ENCODE measurements at places on chromosomes 12 and 14.

GRCh38 chr14:75910048-75910447 is 71.7 kb downstream of the TGFB3 start:
- no peak for DNase-seq

DNA sequence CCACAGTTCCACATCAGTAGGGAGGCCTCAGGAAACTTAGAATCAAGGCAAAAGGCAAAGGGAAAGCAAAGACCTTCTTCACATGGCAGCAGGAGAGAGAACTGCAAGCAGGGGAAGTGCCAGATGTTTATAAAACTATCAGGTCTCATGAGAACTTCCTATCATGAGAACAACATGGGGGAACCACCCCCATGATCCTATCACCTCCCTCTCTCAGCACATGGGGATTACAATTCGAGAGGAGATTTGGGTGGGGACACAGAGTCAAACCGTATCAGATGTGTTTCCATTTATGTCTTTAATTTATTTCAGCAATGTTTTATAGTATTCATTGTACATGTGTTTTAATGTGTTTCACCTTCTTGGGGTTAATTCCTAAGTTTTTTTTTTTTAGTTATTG is 25.8 kb downstream of the METAP2 start:
- DNase-seq: no peak

- DNase-seq: no peak
Measured at GRCh38 chr12:130288691-130289090, 49.0 kb upstream of the PIWIL1 start.

DNA sequence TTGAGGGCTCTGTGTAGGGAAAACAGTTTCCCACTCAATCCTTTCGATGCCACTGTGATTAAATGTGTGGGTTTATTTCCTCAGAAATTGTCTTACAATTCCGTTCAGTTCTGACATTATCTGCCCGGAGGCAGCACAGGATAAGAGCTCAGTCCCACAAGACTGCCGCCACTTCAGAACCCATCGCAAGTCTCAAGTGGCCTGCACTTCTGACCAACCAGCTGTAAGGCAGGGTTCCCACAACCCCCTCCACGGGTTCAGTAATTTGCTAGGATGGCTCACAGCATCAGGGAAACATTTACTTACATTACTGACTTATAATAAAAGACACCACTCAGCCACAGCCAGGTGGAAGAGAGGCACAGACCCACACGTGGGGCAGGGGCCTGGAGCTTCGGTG is 17.2 kb downstream of the BDKRB2 start:
- no peak for DNase-seq

- DNase-seq: peak; percentile 77
Measured at GRCh38 chr14:61456720-61457119, 135.3 kb downstream of the PRKCH start.

DNA sequence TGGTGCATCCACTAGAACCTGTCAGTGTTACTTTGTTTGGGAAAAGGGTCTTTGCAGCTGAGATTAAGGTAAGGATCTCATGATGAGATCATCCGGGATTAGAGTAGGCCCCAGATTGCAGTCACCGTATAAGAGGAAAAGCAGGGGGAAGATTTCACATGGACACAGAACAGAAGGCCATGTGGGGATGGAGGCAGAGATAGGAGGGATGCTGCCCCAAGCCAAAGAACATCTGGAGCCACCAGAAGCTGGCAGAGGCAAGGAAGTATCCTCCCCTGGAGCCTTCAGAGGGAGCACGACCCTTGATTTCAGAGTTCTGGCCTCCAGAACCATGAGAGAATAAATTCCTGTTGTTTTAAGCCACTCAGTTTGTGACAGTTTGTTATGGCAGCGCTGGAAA is 39.6 kb downstream of the CMKLR1 start:
- DNase-seq: no peak

GRCh38 chr12:95115641-95116040 is 42.2 kb upstream of the NR2C1 start:
- DNase-seq: no peak

GRCh38 chr12:67676624-67677023 is 28.1 kb downstream of the DYRK2 start:
- DNase-seq: no peak

DNA sequence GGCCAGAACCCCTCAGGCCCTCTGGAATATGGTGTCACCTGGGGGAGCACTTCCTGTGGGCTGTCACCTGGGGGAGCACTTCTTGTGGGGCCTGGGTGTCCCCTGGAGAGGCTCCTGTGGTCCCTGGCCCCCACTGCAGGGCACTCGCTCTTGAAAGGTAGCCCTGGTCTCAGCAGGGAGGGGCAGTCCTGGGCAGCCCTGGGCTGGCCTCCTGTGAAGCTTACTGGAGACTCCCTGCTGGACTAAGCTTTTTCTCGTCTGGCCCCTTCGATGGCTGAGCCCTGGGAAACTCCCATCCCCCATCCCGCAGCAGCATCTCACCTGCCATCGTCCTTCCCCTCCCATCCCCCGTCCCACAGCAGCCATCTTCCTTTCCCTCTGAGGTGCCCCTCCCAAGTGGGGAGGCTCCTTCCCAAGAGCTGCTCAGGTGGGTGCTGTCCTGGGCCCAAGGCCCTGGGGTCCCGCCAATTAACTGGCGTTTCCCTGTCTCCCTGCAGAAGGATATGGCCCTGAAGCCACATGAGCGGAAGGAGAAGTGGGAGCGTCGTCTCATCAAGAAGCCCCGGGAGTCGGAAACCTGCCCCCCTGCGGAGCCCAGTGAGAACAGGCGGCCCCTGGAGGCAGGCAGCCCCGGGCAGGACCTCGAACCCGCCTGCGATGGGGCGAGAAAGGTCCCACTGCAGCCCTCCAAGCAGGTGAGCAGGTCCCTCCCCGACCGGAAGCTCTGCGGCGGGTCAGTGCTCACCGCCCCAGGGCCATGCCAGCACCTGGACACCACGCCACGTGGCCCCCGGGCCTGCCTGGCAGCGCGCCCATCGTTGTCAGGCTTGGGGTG is 17.9 kb downstream of the FBRSL1 start:
- no peak for DNase-seq

GRCh38 chr14:79658769-79659168 is 552.5 kb downstream of the DIO2 start:
- no peak for DNase-seq

- no peak for DNase-seq
Measured at GRCh38 chr12:54286042-54287030, 5.8 kb downstream of the HNRNPA1 start.

Measured in fibroblast of lung (primary cell).